EL (cell line): ENCODE measurements at places on chromosomes 6 and 20.

- no peak for DNase-seq
These were observed 61.9 kb downstream of the GJA10 start for GRCh38 chr6:89956182-89956581.

GRCh38 chr6:4402477-4402976 is 267.2 kb upstream of the ECI2 start:
- peak; percentile 86 for DNase-seq

- DNase-seq = no peak
These were observed 30.3 kb upstream of the OGFRL1 start for GRCh38 chr6:71258078-71258866.

GRCh38 chr20:62051546-62052255 is 14.0 kb downstream of the TAF4 start:
- DNase-seq = no peak

- peak; percentile 94 for DNase-seq
These were observed at the start of gene GINS1 for GRCh38 chr20:25407311-25408169. TSS of gene GINS1 (plus strand) at chr20:25407673. CDS start at chr20:25407821, 148 bp downstream.

DNA sequence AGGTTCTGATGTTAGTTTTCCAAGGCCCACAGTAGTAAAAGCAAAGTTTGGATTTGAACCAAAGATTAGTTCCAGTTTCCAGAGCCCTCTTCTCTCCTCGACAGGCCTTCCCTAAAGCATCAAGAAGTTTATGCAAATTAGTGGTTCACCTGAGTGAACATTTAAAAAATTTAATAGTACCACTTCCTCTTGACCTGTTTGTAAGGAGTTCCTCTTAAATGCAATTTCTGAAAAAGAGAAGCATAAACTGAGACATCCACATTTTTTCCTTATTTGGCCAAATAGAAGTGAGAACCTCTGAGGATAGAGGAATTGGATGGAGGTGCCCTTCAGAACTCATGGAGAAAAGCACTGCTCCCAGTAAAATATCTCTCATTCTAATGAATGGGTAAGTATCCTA is 1.2 kb upstream of the DSE start:
- no peak for DNase-seq

- no peak for DNase-seq
These were observed 61.3 kb upstream of the TBXT start for GRCh38 chr6:166228839-166229528.

DNA sequence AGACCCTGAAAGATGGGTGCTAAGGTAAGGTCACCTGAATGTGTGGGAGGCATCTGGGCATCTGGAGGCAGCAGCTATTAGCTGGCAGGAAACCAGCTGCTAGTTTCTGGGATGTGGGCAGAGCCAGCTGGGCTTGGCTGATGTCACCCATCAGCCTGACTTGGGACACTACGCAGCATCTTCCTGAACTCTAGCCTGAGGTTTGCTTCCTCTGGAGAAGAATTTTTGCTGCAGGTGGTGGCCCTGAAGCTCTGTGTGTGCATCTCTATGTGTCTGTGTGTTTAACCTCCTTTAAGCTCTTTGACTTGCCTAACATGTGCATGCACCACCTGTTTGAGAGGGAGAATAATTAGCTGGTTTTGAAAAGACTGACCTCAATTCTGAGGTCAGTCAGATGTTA is 465.1 kb upstream of the CHD6 start:
- no peak for DNase-seq

GRCh38 chr6:78850621-78851020 is 16.7 kb upstream of the IRAK1BP1 start:
- DNase-seq = peak; percentile 19

DNA sequence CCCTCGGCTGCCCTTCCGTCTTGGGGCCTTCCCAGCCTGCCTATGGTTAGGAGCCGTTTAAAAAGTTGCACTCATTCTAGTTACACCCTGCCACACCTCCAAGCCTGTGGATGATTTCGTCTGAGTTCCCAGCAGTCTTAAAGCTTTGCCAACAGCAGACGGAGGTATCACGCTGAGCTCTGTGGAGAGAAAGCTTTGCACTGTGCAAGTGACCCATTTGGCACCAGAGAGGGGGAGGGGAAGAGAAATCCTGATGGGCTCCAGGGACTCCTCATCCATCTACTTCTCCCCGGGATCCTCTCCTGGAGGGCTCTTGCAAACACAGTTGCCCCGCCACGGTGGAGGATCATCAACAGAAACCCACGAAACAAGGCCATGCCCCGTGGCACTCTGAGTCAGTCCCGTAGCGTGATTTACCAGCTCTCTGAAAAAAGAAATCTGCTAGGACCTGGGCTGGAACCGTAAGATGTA is 98.8 kb upstream of the CITED2 start:
- peak; percentile 18 for DNase-seq

GRCh38 chr20:4896971-4897497 is 104.3 kb downstream of the SLC23A2 start:
- no peak for DNase-seq

- no peak for DNase-seq
These were observed 15.8 kb downstream of the IL22RA2 start for GRCh38 chr6:137157601-137158000.

DNA sequence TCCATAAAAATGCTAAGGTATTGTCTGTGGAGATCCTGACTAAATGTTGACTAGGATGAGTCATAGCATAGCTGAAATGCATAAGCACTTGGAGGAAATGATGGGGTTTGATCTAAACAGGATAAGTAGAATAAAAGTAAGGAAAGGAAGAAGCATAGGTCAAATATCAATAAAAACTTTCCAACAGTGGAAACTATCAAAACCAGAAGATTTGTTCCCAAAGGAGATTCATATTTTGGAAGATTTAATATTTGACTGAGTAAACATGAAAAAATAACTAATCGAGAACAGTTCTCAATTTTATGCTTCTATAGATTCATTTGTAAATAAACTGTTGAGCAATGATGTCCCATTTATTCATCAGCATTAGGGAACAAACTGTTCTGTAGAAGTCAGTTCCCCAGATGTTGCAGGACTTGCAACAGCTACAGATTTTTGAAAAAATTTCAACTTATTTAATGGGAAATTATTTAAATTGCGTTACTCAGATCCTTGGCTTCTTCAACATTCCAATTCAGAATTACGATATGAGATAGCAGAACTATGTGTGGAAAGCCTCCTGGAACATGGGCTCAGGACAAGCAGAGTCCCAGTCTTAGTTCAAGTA is 133.7 kb upstream of the TBX18 start:
- DNase-seq = peak; percentile 45

- no peak for DNase-seq
These were observed 877.8 kb upstream of the MAP3K7 start for GRCh38 chr6:91464718-91465117.

- DNase-seq = peak; percentile 65
These were observed 226.2 kb upstream of the MARCKS start for GRCh38 chr6:113630738-113631535.

- no peak for DNase-seq
These were observed 65.3 kb downstream of the PSMB1 start for GRCh38 chr6:170487707-170488329.

DNA sequence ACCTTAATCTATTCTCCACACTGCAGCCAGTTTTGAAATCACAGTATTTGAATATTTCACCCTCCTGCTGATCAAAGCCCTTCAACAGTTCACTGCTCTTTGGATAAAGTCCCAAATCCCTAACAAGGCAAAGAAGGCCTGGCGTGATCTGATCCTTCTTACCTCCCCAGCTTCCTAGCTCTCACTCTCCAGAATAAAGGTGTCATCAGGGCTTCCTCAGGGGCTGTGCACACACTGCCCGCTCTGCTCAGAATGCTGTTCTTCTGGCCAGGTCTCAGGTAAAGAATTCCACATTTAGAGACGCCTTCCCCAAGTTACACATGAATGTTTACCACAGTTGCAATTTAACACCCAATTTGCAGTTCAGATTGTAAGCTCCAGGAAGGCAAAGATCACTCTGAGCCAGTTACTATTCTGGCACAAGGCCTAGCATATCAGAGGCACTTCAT is 58.9 kb upstream of the MCM9 start:
- DNase-seq = no peak

DNA sequence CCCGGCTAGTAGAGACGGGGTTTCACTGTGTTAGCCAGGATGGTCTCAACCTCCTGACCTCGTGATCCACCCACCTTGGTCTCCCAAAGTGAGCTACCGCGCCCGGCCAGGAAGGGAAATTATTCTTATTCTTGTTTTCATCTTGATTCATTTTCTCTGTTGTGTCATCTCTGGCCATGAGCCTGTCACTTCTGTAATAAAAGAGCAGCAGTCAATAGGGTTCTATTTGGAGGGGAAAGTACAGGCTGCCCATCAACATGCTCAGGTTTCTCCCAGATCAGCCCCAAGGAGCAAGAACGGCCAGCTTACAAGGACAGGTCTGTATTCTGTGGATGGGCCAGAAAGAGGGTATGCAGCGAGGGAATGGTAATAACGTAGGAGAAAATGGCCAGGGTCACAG is 345.0 kb downstream of the PREX1 start:
- DNase-seq = no peak

DNA sequence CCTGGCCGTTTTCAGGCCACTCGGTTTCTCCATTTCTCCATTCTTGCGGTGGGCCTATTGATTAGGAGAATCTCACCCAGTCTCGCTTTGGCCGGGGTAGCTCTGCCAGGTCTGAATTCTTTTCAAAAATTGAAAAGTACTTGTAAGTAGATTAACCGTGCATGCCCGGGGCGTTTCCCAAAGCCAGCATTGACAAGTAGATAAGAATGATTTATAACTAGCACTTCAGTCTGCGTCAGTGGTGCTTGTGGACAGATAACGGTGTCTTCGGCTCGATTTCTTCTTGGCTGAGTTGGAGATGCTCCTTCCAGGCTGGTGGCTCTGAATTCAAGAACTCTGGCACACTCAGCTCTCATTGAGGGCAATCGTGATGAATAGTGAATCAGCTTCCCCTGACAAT is 29.0 kb downstream of the SLC24A3 start:
- no peak for DNase-seq

GRCh38 chr6:7721649-7722048 is 4.2 kb upstream of the BMP6 start:
- DNase-seq = peak; percentile 35

- DNase-seq = no peak
These were observed 365.7 kb downstream of the MAFB start for GRCh38 chr20:40323361-40323794.

DNA sequence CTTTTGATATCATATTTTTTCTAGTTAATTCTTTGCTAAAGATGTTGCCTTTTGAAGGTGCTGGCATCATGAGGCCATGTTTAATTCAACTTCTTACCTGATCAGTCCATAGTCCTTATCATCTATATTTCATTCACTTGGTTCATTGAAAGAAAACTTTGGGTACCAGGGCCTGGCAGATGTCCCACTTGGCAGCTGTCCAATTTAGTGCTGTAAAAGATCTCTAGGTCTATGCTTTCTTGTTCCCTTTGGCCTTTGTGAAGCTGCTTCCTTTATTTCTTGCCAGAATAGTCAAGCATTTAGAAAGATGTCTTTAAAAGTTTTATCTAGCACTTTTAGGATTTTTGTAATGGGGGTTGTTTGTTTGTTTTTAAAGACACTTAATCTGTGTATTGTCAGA is 61.7 kb upstream of the EYA4 start:
- no peak for DNase-seq

DNA sequence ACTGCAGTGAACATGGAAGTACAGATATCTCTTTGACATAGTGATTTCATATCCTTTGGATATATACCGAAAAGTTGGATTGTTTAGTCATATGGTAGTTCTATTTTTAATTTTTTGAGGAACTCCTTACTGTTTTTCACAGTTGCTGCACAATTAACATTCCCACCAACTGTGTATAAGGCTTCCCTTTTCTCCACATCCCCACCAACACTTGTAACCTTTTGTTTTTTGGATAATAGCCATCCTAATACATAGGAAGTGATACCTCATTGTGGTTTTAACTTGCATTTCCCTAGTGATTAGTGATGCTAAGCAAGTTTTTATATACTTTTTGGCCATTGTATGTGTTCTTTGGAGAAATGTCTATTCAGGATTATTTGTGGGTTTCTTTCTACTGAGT is 45.1 kb upstream of the TENT5A start:
- no peak for DNase-seq

DNA sequence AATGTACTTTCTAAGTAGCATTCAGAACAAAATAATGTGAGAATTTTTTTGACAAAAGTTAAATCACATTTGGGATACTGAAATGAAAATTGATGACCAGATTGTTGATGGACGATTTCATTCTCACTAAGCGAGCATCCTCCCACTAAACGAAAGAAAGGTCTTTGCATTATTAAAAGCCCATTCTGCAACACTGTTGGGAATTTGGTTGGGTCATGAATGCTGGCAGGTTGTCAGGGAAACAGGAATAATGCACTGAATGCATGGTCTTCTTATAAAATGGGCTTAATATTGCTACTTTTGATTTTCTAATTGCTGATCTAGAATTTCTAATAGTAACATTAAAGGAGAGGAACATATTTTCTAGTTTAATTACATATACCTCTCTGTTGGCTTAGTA is 229.8 kb downstream of the NKAIN2 start:
- no peak for DNase-seq

- peak; percentile 86 for DNase-seq
These were observed 199.7 kb upstream of the KCNQ5 start for GRCh38 chr6:72422171-72422570.

GRCh38 chr20:57991211-57991881 is 237.1 kb downstream of the ANKRD60 start:
- peak; percentile 91 for DNase-seq

- no peak for DNase-seq
These were observed 2.5 kb downstream of the NTSR1 start for GRCh38 chr20:62710886-62711702.

- DNase-seq = no peak
These were observed 412.5 kb downstream of the GJA1 start for GRCh38 chr6:121847806-121848522.

- peak; percentile 9 for DNase-seq
These were observed 10.2 kb downstream of the COL10A1 start for GRCh38 chr6:116115781-116116180.

DNA sequence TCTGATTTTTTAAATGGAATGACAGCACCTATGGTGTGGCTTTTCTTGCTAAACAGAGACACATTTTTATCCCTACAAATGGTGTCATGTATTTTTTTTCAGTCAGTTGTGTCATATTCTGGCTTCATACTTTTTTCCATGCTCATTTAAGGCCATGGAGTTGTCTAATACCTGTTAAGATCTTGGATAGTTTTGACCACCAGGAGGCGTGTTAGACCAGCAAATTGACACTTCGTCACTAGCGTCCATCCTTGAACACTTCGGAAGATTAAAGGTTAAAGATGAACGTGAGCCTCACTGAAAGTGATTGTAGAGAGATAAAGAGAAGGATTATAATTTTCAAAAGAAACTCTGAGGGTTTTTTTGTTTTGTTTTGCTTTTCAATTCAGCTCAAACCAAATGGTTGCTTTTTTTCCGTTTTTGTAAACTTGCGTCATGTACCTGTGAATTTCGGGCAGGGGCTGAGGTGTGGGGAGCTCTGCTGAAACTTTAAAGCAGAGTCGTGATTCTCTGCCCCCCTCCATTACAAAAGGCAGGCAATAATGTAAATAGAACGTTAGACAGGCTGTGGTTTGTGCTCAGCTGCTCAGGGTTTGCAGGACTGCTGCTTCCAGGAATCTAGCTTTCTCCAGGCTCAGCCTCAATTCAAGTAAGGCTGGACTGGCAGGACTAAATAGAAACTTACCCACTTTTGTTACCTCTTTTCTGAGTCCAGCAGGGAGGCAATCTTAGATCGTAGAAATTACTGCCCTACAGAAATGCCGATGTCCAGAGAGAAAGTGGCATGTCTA is 245.1 kb downstream of the FOXA2 start:
- DNase-seq = peak; percentile 34
